Stimulated activated CD4-positive, alpha-beta T cell treated with anti-CD3 and anti-CD28 coated beads, Interleukin-2, amount 100 ng/mL, for 48 hours (primary cell): ENCODE measurements at places on chromosomes 2 and 18.

DNA sequence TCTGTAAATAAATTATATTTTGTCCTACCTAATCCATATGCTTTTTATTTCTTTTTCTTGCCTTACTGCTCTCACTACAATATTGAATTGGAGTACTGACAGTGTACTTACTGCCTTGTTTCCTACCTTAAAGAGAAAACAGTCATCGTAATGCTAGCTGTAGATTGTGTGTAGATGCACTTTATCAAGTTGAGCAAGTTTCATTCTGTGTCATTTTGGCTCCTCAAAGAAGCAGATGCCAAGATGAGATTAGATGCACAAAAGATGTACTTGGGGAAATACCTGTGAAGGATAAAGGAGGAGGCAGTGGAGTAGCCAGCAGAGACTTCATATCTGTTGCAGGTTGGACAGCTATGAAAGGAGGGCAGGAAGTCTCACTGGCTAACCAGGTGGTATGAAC is 145.5 kb downstream of the FTCDNL1 start:
- no peak for DNase-seq

- DNase-seq: no peak
Measured at GRCh38 chr2:226796840-226797288, 2.8 kb downstream of the IRS1 start.

DNA sequence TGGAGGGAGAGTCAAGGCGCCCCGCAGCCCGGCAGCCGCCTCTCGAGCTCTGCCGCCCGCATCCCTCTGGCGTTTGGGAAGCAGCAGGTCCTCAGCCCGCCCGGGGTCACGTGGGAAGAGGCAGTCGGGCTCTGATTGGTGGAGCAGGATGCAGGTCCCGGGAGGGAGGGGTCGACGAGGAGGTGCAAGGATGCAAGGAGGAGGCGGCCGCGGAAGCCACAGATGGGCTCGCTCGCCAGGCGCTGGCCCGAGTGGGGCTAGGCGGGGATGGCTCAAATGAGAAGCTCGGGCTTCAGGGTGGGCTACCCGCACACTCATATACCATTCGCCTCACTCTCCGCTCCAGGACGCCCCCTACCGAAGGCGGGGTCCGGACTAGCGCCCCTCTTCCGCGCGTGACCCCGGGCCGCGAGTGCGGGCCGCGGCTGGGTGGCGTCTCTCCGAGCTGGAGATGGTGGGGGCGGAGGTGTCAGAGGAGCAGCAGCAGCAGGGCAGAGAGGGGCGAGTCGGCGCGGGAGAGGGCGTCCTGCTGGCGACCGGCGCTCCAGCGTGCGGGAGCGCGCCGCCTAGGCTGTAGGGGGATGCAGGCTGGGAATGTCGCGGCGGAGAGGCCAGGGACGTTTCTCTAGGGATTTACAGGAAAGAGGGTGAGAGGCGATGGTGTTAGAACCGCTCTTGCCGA is at the start of gene TMEFF2:
Gene TMEFF2, minus strand, starts transcription at position 68 of the 682 bp plus-strand sequence. CDS start 409 bp downstream, outside the sequence.
- DNase-seq: peak; percentile 58

GRCh38 chr2:144402251-144402650 is 117.7 kb downstream of the ZEB2 start:
- no peak for DNase-seq

- no peak for DNase-seq
Measured at GRCh38 chr2:203740871-203741281, 34.4 kb downstream of the CD28 start.
